Stimulated activated CD8-positive, alpha-beta memory T cell treated with anti-CD3 and anti-CD28 coated beads, Interleukin-7, amount 100 ng/mL, for 24 hours (primary cell): ENCODE measurements at places on chromosomes 5 and 9.

- DNase-seq, result no peak
Measured at GRCh38 chr9:114476891-114477469, 28.3 kb downstream of the WHRN start.

DNA sequence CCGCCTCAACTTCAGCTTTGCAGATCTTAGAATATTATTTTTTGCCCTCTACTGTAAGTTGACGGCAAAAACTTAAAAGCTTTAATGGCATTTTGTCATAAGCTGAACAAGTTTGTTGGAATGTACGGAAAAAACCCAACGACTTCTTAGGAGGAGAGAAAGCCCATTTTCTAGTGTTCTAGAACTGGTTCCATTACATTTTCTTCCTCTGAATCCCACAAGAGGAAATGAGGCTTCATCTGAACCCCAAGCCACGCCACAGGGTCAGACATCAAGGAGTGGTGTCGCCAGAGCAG is 113.7 kb downstream of the LHFPL2 start:
- no peak for DNase-seq

GRCh38 chr9:137089232-137089947 is 2.6 kb downstream of the MAN1B1 start:
- DNase-seq, result no peak

DNA sequence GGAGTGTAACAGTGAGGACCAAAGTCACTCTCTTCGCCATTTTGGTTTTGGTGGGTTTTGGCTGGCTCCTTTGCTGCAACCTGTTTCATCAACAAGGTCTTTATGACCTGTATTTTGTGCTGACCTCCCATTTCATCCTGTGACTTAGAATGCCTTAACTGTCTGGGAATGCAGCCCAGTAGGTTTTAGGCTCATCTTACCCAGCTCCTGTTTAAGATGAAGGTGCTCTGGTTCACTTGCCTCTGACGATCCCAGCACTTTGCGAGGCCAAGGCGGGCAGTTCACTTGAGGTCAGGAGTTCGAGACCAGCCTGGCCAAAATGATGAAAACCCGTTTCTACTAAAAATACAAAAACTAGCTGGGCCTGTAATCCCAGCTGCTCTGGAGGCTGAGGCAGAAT is 1.8 kb upstream of the CKS2 start:
- no peak for DNase-seq

DNA sequence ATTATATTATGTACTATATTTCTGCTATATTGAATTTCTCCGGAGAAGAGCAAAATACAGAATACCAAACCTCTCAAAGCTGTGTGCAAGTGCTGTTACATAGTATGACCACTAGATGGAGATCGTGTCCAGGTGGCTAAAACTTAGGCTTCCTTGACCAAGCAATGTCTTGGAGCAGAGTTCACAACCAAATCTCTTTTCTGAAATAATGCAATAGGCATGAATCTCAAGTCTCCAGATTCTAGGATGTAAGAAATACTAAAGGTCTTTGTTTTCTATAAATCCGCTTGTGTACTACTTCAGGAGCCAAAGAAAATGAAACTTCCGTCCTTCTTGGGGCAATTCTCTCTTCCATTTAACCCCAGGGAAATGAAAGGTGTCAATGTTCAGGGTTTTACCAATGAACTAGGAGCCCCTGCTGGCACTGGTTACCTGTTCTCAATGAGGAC is 181.5 kb upstream of the RAI14 start:
- no peak for DNase-seq

- DNase-seq, result no peak
Measured at GRCh38 chr5:80151890-80152289, 104.0 kb downstream of the SERINC5 start.

GRCh38 chr5:111557686-111558085 is 45.4 kb upstream of the STARD4 start:
- no peak for DNase-seq

- DNase-seq, result no peak
Measured at GRCh38 chr5:133065471-133065870, 13.7 kb downstream of the HSPA4 start.

GRCh38 chr9:76203373-76203772 is 190.9 kb downstream of the RFK start:
- DNase-seq, result no peak

GRCh38 chr9:83698976-83699585 is 8.7 kb downstream of the UBQLN1 start:
- no peak for DNase-seq

GRCh38 chr9:133967024-133967741 is 24.9 kb downstream of the VAV2 start:
- no peak for DNase-seq

DNA sequence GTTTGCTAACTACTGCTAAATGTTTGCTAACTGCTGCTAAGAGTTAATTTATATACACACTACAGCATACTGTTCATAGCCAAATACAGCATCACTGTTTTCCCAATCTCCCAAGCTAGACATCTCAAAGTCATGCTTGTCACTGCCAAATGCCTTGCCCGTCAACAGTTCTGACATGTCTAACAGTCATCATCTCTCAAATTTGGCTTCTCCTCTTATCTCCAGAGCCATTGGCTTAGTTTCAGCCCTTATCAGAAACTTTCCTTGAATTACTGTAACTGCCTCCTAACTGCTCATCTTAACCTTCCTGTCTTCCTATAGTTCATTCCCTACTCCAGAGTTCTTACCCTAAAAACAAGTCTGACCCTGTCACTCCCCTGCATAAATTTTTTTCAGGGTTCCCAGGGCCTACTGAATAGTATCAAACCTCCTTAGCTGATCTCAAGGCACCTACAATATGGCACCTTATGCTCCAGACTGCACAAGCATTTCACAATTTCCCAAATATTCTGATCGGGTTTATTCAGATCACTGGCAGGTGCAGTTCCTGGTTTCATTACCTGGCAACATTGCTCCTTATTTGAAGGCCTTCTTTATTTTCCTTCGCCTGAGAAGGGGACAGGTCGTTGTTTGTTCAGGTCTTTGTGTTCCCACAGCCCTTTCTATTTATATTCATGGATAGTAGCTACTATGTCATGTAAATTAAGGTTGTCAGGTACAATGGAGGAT is 55.9 kb upstream of the ANKRD55 start:
- DNase-seq, result no peak

- no peak for DNase-seq
Measured at GRCh38 chr5:139752506-139753473, 42.8 kb upstream of the PSD2 start.

- no peak for DNase-seq
Measured at GRCh38 chr9:28887188-28887884, 1314.1 kb upstream of the C9orf72 start.
